AG10803 (cell line): ENCODE measurements at places on chromosomes 1 and 21.

DNA sequence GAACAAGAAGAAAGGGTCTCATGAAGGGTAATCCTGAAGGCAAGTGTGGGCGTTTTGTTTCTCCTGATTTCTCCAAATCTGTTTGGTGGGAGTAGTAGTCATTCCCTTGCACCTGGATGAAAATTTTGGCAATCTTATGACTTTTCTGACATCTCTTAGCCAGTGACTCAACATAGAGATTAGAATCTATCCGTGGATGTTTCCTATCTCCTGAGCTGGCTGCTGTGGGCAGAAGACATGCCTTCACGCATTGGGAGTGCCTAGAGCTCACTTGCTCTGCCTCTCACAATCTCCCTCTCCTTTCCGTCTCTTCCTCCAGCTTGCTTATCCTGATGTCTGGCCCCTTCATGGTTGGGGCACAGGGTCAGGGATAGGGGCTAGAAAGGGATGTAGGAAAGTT is 174.2 kb upstream of the NFIA start:
- DNase-seq, result no peak

DNA sequence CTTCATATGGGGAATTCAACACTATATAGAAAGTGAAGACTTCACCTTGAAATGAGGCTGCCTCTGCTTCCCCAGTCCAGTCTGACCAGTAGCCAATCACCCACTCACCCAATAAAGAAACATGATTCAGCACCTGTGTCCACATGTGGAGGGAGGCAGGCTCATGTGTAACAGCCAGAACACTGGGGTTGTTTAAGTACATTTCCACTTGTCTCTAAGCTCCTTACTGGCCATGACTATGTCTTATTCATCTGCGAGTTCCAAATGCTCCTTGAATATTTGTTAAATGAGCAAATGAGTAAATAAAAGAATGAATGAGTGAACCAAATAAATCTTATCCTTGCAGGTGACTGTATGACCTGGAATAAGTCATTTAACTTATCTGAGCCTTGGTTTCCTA is 100.1 kb downstream of the BRINP2 start:
- no peak for DNase-seq

- DNase-seq, result no peak
Observed at GRCh38 chr1:154417338-154417608, 12.1 kb downstream of the IL6R start.

DNA sequence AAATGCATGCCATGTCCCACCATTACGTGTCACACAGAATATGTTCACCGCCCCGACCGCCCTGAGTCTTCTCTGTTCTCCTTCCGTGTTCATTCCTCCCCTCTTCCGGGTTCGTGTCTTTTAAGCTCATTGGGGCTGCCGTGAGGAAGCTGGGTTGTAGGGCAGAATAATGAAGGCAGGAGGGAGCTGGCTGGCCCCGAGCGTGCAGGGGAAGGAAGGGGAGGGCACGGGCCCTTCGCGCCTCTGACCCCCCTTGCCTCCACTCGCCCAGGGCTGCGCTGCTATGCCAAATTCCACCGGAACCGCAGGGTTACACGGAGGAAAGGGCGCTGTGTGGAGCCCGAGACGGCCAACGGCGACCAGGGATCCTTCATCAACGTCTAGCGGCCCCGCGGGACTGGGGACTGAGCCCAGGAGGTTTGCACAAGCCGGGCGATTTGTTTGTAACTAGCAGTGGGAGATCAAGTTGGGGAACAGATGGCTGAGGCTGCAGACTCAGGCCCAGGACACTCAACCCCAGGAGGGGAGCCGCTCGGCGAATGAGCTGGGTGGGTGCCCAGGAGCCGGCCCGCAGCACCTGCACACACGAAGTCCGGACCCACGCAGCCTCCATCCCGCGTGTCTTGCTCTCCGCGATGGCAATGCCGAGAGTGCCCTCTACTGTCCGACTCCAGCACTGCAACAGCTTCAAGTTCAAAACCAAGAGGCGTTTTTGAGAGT is 16.5 kb upstream of the AGTRAP start:
- peak; percentile 65 for DNase-seq

DNA sequence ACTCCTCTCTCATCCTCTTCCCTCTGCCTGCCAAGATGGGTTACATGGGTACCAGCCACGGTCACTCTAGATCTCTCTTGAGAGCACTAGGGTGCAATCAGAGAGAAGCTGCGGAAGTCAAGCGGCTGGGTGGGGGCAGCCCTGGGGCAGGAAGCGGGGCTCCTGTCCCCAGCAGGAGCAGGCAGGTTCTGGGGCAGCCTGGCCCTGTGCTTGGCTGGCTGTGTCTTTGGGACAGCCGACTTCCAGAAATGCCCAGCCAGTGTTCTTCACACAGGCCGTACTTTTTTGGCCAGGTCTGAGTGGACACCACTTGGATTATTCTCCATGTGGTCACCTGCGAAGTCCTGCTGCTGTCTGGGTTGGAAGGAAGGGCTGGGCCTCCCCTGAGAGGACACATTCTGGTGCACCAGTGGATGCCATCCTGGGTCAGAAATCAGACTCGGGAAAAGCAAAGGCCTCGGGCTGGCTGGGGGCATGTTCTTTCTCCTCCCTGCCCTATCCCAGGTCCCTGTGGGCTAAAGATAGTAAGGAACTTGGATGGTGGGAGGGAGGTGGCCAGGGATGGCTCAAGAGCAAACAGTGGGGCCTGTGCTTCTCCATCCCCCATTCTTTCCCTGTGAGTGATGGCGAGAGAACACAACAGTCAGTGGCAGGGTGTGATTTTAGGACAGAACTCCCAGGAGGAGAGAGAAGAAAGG is 93.7 kb downstream of the ITPKB start:
- DNase-seq, result no peak

- DNase-seq, result no peak
Observed at GRCh38 chr1:31725777-31726535, 22.1 kb upstream of the COL16A1 start.

GRCh38 chr21:45192332-45192731 is 95.4 kb downstream of the POFUT2 start:
- no peak for DNase-seq

- DNase-seq, result no peak
Observed at GRCh38 chr1:107196973-107197562, 56.2 kb downstream of the NTNG1 start.

DNA sequence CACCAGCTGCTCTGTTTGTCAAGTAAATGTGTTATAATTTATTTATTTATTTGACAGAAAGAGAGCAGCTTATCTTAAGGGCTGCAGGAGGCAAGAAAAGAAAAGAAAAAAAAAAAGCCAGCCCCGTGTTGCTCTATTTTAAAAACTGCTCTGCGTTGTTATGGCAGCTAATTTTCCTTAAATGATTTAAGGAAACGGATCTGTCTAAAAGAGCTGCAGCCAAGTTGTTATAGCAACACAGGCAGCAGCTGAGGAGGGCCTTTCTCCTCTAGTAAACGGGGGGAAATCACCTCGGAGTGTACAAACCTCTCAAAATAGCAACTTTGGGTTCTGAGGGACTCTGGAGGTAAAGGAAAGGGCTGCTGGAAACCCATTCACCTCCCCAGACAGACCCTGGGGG is 149.2 kb downstream of the BEND5 start:
- no peak for DNase-seq

DNA sequence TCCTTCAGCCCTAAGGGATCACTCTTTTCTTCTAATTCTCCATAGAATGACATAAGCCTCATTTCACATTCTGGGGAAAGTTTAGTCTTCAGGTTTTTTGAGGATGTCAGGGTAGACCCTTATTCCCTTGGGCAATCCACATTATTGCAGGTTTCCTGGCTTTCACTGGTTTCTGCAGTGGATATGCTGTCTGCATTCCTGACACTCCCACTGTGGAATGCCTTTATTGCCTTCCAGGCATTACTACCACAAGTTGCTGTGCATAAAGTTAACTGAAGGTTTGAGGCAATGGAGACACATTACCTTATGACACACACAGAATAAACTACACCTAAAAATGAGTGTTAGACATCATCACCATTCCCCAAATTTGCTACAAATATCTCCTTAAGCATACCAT is 12.7 kb downstream of the FASLG start:
- DNase-seq, result peak; percentile 84

GRCh38 chr1:186905561-186905960 is 76.8 kb downstream of the PLA2G4A start:
- DNase-seq, result no peak

DNA sequence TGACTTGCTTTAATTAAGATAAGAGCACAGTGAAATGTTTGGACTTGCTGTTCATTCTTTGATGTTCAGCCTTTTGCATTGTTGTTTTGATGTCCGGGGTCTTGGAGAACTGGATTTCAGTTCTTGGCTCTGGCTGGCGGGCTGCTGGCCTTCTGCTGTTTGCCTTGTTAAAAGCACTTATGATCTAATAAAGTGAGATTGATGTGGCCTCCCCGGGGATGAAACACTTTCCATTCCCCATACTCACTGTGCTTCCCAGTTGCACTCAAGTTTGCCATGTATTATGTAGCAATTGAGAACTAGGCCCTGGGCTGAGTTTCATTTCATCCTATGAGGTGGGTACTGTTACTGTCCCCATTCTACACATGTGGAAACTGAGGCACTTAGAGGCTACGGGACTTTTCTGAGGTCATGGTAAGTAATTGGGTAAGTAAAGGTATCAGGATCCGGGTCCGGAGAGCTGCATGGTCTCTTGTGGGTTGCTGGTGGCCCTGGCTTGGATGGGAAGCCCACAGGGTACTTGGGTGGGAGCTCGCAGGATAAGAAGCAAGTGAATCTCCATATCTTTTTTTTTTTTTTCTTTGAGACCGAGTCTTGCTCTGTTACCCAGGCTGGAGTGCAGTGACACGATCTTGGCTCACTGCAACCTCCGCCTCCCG is 127.7 kb upstream of the ZBTB40 start:
- no peak for DNase-seq

GRCh38 chr1:190175320-190175719 is 302.3 kb downstream of the BRINP3 start:
- DNase-seq, result no peak

- DNase-seq, result peak; percentile 39
Observed at GRCh38 chr1:19643121-19643520, 990 bp upstream of the NBL1 start.

- DNase-seq, result no peak
Observed at GRCh38 chr1:160576390-160576789, 2.9 kb downstream of the CD84 start.

DNA sequence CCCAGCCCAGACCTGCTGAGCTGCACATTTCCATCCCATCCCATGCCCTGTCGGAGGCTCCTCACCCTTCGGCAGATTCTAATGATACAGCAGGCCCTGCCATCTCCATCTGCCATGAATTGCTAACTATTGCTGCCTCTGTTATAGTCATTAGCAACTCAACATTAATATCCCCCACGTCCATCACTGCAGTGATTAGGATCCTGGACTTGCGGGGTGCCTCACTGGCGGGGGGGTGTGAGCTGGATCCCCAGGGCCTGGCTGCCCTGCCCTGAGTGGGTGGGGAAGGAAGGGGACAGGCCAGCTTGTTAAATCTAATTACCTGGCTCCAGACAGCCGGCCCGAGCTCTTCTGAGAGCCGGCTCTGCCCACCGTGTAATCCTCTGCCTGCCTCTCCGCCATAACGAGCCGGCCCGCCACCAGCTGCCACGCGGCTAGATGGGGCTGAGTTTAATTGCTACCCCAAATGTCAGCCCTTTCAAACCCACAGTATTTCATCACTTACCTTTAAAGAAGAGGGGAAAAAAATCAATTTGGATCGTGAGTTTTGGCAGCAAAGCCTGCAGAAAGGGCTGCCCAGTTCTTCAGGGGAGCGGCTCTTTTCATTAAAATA is 227.3 kb upstream of the CSF3R start:
- DNase-seq, result no peak

GRCh38 chr1:117751321-117751720 is 145.5 kb downstream of the TENT5C start:
- DNase-seq, result no peak

- no peak for DNase-seq
Observed at GRCh38 chr1:93171549-93172034, 8.6 kb downstream of the TMED5 start.

DNA sequence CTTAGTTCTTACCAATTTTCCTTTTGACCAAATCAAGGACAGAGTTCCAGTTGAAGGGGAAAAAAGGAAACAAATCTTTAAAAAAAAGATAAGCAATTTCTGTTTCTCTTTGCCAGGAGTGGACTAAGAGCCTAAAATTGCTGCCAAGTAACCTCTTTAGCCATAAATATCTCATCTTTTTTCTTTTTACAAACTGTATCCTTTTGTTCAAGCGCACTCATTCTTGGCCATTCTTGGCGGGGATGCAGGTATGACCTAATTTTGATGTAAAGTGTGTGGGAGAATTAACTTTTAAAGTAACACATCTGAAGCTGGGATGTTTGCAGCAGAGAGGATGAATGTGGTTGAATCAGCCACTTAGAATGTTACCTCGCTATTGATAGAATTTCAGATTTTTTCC is 13.4 kb upstream of the KIF1B start:
- DNase-seq, result peak; percentile 37

DNA sequence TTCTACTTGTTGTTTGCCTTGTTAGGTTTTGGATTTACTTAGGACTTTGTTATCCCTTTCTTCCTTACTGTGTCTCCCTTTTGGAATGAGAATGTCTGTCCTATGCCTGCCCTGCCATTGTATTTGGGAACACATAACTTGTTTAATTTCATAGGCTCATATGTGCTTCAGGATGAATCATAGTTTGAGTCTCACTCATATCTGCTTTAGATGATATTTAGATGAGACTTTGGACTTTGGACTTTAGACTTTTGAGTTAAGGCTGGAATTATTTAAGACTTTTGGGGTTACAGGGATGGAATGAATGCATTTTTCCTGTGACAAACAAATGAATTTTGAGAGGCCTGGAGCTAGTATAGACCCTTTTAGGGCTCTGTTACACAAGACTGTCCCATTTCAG is 33.4 kb downstream of the PSMG1 start:
- DNase-seq, result no peak

DNA sequence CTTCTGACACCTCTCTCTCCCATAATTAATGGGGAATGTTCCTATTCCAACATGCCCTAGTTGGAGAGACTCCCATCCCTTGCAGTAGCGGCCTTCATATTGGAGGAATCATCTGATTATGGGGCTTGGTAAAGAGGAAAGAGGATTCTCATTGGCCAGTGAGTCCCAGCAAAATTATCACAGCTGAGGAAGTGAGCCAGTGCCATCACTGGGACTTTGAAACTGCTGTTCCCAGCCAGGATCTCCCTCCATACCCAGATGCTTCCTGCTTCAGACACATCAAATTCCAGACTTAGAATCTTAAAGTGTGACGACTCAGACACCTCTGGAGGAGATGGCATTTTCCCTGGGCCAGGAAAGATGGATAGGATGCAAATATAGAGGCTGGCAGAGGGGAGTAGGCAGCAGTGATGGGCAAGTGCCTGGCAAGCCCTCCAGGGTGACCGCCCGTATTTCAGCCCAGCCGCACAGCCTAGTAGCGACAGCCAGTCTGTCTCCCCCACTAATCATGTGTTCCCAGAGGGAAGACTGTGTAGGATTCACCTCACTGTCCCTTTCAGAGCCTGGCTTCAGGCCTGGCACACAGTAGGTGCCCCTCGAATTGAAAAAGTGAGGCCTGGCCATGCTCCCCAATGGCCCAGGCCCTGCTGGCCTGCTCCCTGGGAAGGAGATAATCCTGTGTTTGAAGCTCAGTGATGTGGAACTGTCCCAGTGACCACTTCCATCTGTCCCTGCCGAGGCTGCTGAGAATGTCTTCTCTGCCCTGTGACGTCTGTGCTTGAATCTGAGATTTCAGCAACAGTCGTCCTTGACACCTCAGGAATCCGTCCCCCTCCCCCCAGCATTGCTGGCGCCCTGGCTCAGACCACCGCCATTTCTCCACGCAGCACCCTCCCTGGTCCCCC is 41.2 kb upstream of the MAGOH start:
- no peak for DNase-seq

- no peak for DNase-seq
Observed at GRCh38 chr1:16421201-16421600, 16.0 kb downstream of the SPATA21 start.

GRCh38 chr1:170823120-170823519 is 112.2 kb upstream of the MROH9 start:
- DNase-seq, result no peak
